ENCODE measurements at places on chromosomes 4 and X. TPM values are rescaled to one million over a fixed set of nuclear protein-coding genes. Genes with fewer than 3 reads are reported as not detected.

- no peak for DNase-seq
These were observed 103.3 kb upstream of the SORBS2 start for GRCh38 chr4:185915271-185915670.

DNA sequence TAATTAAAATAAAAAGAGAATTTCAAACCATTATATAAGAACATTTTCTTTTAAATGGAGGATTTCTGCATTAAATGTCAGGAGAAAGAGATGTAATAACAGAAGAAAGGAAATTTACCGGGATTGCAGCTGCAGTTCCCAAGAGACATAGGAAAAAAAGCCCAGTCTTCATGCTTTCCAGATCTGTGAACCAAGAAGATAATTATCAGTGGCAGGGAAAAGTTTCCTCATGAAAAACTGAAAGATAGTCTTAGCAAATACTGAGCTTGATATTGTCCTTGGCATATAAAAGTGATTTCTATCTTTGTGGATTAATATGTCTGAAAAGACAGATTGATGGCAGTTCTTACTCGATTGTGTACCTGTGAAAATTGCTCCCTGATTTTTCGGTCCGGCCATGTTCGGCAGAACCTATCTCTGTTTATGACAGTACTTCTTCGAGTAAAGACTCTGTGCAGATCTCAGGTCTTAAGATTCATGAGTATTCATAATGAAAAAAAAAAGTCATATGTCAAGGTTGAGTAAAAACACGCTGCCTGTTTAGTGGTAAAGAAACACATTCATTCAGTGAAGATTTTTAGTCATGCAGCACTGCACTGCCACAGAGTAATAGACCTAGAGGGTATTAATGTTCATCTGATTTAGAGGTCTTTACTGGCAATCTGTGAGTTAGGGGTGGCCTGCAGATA lies 29.6 kb downstream of the SPARCL1 start:
- DNase-seq: no peak

Gene EPGN
- total RNA-seq: not detected

DNA sequence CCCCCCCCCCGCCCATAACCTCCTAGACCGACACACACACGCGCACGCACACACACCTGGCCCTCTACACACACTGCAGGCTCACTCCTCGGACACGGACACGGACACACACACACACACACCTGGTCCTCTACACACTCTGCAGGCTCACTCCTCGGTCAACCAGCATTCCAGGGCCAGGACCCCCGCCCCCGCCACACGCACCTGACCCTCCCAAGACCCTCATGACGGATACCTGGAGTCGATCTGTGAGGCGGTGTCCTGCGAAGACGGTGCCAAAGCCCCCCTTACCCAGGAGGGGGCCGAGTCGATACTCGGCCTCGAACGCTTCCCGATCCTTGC lies 552 bp downstream of the PIM2 start:
- DNase-seq: no peak

GRCh38 chr4:123412091-123412505 lies 15.5 kb downstream of the SPRY1 start:
- DNase-seq: no peak

DNA sequence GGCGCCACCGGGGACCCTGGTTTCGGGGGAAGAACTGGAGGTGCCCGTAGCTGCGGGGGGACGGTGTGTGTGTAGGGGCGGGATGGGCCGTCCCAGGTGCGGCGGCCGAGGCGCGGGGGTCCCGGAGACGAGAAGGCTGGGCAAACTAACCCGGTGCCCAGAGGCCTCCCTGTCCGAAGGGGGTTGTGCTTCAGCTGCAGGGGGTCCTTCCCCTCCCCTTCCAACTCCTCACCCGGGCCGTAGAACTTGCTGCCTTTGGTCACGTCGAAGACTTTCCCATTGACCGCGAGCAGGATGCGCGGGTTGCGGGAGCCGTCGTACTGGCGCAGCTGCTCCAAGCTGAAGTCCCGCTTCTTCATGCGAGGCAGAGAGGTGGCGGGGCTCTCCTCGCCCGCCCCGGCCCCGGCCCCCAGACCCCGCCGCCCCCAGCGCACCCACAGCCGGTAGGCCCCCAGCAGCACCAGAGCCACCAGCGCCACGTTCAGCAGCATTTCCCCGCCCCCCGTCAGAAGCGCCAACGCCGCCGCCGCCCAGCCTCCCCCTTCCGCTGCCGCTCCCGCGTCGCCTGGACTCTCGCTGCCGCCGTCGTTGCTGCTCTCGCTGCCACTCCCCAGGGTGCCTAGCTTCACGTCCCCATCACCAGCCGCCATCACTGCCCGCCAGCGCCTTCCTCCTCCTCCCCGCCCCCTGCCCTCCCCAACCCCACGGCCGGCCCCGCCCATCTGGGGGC lies at the start of gene PGRMC2:
Gene PGRMC2 (minus strand): TSS at position 673 of the 730 bp plus-strand sequence. CDS start 23 bp downstream, at position 650.
- DNase-seq: no peak

DNA sequence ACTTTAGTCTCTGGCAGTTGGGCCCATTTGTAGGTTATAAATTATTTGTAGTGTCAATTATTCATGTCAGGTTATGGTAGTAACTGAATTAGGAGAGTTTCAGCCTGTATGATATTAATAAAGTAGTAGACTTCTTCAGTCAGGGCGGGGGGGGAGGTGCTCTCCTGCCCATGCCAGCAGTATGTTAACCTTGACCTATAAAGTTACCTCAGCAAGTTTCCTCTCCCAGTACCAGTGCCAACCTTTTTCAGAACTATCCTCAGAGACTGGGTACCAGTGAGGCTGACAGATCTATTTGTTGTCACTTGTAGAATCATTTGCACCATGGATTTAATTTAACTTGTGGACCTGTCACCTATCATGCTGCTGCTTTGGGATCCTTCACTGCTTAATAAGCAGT lies 88.0 kb downstream of the PRRG1 start:
- no peak for DNase-seq

DNA sequence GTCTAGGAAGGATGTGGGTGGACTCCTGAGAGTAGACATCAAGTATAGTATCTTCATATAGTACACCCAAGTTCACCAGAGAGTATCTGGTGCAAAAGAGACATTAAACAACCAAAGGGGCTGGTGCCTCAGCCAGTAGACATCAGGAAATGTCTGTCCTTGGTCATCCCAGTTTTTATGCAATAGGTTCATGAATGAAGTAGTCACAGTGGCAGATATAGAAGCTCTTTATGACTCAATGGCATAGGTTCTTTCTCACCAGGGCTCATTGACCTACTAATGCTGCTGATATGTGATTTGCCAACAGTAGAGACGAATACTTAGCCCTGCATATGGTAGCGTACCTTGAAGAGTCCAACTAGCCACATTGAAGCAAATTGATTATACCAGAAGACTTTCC lies 45.0 kb upstream of the CCDC149 start:
- no peak for DNase-seq

Gene MMRN1
- total RNA-seq: 414 TPM

DNA sequence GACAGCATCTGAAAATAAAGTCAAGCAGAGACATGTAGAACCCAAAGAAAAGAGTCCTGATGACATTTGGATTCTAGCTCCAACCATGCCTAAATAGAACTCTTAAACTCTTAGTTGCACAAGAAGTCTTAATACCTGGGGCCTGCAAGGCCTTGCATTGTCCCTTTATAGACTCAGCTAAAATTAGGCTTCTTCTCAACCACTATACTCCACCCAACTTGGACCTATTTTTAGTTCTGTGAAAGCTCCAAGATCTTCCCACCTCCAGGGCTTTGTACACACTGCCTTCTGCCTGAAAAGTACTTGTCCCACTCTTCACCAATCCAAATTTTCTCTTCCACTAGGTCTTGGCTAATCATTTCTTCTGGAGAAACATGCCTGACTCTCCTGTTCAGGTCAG lies 36.5 kb downstream of the PLK4 start:
- no peak for DNase-seq

Gene AP1S2
- 37.3 TPM for total RNA-seq
